Adipocyte (in vitro differentiated cells): ENCODE measurements at places on chromosomes 2 and 18.

DNA sequence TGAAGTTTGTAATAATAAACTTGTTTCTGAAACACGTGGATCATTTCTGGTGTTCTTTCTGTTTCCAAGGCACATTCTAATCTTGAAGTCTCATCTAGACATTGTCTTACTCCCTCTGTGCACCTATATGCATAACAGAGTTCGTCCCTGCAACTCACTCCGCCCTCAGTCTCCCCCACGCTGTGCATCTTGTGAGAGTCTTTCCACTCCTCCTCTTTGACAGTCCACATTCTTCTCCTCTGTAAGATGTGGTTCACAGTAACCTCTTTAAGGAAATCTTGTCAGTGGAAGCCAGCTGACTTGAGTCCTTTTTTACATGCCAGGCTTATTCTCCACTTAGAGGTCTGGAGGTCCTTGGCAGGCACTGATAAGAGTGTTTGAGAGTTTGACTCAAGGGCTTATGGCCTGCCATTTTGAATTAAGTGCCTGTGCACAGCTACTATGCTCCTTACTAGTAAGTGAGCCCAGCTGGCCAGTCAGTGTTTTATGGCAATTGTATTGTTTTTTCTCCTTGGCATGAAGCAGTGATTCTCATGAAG is 108.9 kb upstream of the IL1R2 start:
- no peak for DNase-seq

DNA sequence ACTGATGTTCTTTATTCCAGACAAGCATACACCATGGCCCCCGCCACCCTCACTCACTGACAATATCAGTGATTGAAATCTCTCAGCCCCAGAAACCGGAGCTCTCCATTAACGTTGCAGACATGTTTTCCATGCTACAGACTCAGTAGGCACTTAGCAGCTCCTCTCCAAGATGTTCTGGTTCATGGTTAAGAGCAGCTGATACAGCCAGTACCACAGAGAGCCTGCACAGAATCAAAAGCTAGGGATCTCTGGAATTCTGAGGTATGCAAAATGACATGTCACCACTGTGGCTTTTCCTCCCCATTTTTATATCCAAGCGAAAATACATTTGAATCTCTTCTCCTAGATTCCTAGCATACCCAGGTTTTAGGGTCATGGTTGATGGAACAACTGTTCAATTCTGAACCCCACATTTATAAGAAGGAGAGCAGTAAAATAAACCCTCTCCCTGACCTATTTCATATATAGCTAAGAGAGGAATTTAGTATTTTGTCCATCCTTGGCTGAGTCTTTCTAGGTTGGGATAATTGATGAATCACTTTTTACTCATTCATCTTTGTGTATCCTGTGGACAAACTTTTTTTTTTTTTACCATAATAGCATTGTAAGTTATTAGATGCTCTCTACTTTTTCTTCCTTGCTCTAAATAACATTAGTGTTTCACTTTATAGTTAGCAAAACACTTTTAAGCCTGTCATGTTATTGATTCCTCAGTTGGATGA is 488.4 kb upstream of the PIK3C3 start:
- peak; percentile 34 for DNase-seq

- DNase-seq: peak; percentile 67
Measured at GRCh38 chr2:172021955-172022354, 22.2 kb downstream of the METAP1D start.

- no peak for DNase-seq
Measured at GRCh38 chr2:214215107-214215506, 195.7 kb upstream of the VWC2L start.

GRCh38 chr2:152811916-152812315 is 93.5 kb downstream of the ARL6IP6 start:
- no peak for DNase-seq

DNA sequence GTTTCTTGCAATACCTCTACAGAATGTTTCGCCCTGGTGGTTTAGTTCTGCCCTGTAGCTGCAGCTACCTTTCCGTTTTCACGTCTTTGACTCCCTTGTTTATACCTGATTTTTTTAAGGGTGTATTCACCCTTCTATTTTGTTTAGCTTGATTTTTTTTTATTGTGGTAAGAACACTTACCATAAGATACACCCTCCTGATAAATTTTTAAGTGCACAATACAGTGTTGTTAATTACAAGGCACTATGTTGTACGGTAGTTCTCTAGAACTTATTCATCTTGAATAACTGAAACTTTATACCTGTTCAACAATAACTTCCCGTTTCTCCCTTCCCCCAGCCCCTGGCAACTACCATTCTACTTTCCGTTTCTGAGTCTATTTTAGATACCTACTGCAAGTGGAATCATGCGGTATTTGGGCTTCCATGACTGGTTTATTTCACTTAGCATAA is 48.9 kb upstream of the NABP1 start:
- no peak for DNase-seq
